ENCODE measurements at places on chromosomes 7 and 10. TPM values are rescaled to one million over a fixed set of nuclear protein-coding genes. Genes with fewer than 3 reads are reported as not detected.

Gene NAT16
- total RNA-seq = not detected

Gene LIPK
- total RNA-seq = not detected

Gene GJD4
- total RNA-seq = 0.10 TPM

Gene KBTBD2
- total RNA-seq = 36.4 TPM

Gene SOSTDC1
- total RNA-seq = not detected

Gene ACTL6B
- total RNA-seq = not detected

Measured in smooth muscle cell of the pulmonary artery (primary cell).